ENCODE measurements at places on chromosomes 5 and 9. TPM values are rescaled to one million over a fixed set of nuclear protein-coding genes. Genes with fewer than 3 reads are reported as not detected.

The NME5 gene
- not detected for total RNA-seq

The CCDC183 gene
- 1.0 TPM for total RNA-seq

The ARL14EPL gene
- total RNA-seq: not detected

The CDC14B gene
- 8.5 TPM for total RNA-seq

The SLC31A1 gene
- total RNA-seq: 3.2 TPM

The LIX1 gene
- not detected for total RNA-seq

The SHC3 gene
- total RNA-seq: not detected

The KIF24 gene
- 0.79 TPM for total RNA-seq

The STX17 gene
- total RNA-seq: 40.2 TPM

The SEMA6A gene
- 0.61 TPM for total RNA-seq

The ZDHHC11 gene
- 1.7 TPM for total RNA-seq

The SLC35A4 gene
- 44.0 TPM for total RNA-seq

The TMOD1 gene
- total RNA-seq: 2.5 TPM

The GCNT1 gene
- total RNA-seq: 9.1 TPM

The CCDC127 gene
- 8.7 TPM for total RNA-seq

The ARHGEF39 gene
- 0.62 TPM for total RNA-seq

The C9orf152 gene
- not detected for total RNA-seq
